SK-N-SH (cell line): ENCODE measurements at places on chromosomes 3 and 15. TPM values are rescaled to one million over a fixed set of nuclear protein-coding genes. Genes with fewer than 3 reads are reported as not detected.

DNA sequence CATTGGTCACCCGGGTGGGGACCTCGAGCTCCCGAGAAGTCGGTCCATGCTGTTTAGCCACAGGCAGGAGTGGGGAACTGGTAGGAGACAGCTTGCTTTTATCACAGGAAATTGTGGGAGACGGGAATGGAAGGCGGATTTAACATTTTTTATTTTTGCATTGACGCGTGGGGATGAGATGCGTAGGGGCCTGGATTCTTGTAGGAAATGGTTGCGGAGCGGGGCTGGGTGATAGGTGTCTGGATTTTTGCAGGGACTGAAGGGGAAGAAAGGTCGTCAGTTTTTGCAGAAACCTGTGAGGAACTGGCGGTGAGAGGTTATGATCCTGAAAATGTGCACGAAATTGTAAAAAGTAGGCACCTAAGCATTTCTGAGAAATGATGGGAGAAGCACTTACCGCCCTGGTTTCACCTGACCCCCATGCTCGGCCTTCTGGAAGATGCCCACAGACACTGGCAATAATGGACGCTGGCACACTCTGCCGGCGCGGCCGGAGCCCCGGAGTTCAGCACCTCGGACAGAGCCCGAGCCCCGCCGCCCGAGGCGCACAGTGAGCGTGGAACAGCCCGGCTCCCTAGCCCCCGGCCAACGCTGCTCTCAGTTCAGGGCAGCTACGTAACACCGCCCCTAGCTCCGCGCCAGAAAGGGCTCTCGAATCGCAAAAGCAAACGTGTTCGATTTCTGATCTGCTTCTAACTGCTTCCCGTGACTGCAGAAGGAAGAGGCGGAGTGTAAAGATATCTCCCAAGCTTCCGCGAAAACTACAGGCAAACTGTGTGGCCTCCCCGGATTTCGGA is 928 bp downstream of the ANKRD34C start:
- no peak overlapping the region for H3K27ac ChIP-seq
- H3K27me3 ChIP-seq = peaks cover 18% of the 10 kb centered on the region; the same call in 1 of the 2 replicates
- H3K4me3 ChIP-seq = no peak overlapping the region
- peak; percentile 69 for DNase-seq
- peaks cover 10% of the 10 kb centered on the region; the same call in 1 of the 2 replicates for H3K4me1 ChIP-seq

GRCh38 chr15:68259883-68260282 is 17.7 kb upstream of the FEM1B start:
- no peak for DNase-seq
- no peak overlapping the region for H3K27ac ChIP-seq
- no peaks in the 10 kb centered on the region for H3K4me1 ChIP-seq
- no peak overlapping the region for H3K4me3 ChIP-seq
- H3K36me3 ChIP-seq = no peaks in the 10 kb centered on the region

AMIGO3 gene
- polyA plus RNA-seq = 1.1 and 1.2 TPM in 2 replicates

LEKR1 gene
- 0.30 and 0.55 TPM in 2 replicates for polyA plus RNA-seq
